GM10248 (cell line): ENCODE measurements at places on chromosomes 6 and 20.

- no peak for DNase-seq
Observed at GRCh38 chr6:2777249-2777648, 12.1 kb downstream of the WRNIP1 start.

DNA sequence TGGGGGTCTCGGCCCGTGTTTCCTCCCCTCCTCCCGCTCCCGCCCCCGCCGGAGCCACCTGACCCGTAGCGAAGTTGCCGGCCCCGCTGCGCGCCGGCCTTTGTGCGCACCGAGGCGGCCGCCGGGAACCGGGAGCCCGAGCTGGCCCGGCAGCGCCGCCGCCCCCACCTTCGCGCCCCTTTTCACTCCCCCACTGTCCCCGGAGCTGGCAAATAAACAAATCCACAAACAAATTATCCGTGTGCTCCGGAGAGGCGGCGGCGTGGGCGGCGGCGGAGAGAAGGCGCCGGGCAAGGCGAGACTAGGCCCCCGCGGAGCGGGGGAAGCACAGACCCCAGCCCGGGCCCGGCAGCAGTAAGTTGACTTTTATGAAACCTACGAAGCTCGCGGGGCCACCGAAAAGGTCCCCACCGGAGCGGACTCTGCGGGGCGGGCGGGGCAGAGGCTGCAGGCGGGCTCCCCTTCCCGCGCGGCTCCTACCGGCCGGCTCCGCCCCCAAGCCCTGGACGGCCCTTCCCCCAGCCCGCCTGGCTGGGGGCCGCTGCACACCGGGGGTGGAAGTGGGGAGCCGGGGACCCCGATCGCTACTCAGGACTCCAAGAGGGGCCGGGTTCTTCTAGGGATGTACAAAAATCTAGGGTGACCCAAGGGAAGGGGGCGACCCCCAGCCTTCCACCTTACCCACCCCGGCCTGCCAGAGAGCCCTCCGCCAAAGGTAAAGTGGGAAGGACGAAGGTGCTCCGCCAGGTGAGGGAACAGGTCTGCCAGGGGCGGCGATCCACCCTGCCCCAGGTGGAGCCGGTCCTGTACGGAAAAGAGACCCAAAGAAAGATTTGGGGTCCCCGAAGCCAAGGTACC is 40.7 kb downstream of the YTHDF1 start:
- DNase-seq: no peak

DNA sequence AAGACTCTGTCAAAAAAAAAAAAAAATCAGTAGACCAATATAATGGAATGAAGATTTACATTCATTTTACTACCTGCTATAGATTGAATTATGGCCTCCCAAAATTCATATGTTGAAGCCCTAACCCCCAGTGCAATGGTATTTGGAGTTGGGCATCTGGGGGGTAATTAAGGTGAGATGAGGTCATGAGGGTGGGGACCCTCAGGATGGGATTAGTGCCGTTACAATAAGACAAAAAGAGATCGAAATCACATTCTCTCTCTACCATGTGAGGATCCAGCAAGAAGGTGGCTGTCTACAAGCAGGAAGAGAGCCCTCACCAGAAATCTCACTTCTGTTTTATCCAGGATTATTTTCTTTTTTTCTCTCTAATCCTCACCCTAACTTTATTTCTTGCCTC is 100.6 kb upstream of the LOC128125822 start:
- no peak for DNase-seq

DNA sequence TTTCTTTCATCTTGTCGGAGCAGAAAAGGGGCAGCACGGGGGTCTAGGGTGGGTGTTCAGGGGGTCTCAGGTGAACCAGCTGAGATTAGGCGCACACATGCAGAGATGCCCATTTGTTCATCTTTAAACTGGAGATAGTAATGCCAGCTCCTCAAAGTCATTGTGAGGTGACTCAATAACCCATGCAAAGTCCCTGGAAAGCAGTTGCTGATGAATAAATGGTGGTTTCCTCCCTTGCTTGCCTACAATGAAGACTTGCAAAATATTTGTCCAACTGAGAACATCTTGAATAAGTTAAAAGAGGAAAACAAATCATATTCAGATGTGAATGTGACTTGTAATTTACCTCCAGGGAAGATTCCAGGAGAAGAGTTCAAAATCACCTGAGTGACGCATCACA is 206.9 kb downstream of the LY86 start:
- DNase-seq: no peak

DNA sequence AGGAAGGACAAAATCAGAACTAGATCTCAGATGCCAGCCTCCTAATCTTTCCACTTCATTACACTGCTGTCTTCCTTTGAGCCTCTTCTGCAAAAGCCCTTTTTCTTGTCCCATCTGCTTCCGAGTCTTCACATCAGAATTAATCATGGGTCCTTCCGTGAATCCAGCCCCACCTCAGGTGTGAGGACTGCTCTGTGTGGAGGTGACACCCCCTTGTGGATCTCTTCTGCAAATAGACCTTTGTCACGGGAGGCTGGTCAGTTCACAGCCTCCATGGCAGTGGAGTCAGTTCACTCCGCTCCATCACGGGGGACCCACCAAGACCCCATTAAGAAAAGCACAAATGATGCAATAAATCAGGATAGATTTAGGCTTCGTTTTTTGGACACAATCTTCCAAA is 171.1 kb downstream of the ADAT2 start:
- peak; percentile 24 for DNase-seq

- DNase-seq: peak; percentile 70
Observed at GRCh38 chr20:47205577-47206123, 150.8 kb downstream of the ZMYND8 start.

GRCh38 chr20:23349338-23350195 is 1.0 kb upstream of the NXT1 start:
- peak; percentile 76 for DNase-seq

GRCh38 chr6:76861403-76861802 is 601.9 kb downstream of the HTR1B start:
- DNase-seq: no peak

DNA sequence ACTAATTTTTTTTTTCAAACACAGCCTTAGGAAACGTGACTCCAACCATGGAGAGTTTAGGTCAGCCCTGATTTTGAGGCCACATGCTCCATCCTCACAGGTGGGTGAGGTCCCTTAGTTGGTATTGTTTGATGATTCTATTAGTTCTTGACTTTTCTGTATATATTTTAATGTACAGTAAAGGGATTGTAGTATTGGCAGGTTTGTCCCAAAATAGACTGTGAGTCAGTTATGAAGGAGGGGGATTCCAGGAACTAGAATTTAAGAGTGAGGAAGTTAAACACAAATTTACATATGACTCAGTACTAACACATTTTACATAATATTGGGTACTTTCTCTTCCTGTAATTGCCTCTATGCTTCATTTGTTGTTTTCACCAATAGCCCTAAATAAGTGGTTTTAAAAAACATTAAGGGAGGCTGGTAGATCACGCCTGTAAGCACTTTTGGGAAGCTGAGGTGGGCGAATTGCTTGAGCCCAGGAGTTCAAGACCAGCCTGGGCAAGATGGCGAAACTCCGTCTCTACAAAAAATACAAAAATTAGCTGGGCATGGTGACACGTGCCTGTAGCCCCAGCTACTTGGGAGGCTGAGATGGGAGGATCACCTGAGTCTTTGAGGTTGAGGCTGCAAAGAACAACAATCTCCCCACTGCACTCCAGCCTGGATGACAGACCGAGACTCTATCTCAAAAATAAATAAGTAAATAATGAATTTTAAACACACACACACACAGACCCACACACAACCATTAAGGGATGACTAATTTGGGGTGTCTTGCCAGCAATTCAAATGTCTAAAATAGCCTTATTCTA is 81.8 kb downstream of the SGK1 start:
- peak; percentile 70 for DNase-seq

DNA sequence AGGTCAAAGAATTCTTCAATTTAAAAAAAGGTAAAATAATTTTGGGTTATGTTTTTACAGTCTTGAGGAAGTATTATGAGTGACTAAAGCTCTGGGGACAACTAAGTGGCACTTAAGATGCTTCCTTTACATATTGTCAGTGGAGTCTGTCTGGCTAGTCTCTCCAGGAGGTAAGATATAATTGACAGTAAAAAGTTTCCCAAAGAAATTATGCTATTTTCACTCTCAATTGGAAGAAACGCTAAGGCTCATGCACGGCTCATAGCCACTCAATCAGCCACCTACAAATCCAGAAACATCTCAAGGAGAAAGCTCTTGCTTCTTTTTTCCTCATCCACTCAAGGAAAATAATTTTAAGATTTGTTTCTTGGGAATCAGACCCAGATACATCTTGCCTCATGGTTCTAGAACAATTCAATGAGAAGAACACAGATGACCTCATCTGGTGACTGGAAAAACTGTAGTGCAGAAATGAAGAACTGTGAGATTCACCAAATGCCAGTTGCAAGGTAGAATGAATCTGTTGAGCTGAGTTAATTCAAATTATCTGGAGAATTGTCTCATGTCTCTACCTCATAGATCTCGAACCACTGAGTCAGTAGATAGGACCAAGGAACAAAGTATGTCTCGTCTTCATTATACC is 252.9 kb downstream of the TPBG start:
- no peak for DNase-seq

GRCh38 chr6:27873021-27873940 is 38.9 kb downstream of the OR2B2 start:
- DNase-seq: peak; percentile 44

DNA sequence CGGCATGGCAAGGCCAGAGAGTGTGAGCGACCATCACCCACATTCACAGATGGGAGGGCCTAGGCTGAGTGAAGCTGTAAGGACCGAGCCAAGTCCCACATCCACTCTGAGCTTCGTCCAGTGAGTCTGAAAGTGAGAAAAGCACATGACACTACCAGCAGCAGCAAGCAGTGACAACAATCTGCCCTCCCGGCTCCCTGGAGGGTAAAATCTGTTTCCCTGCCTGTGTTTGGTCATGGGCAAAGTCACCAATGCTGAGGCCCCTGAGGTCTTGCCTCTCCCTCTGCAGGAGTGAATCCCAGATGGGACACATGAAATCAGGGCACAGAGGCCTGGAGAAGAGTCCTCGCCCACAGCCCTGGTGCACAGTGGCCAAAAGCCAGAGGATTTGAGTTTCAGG is 6.4 kb upstream of the CST7 start:
- DNase-seq: no peak

- peak; percentile 35 for DNase-seq
Observed at GRCh38 chr6:16414205-16414604, 175.8 kb downstream of the GMPR start.

- peak; percentile 46 for DNase-seq
Observed at GRCh38 chr6:21263531-21264287, 329.8 kb upstream of the SOX4 start.

GRCh38 chr20:22403022-22403631 is 181.2 kb downstream of the FOXA2 start:
- no peak for DNase-seq

- no peak for DNase-seq
Observed at GRCh38 chr6:14075095-14075503, 42.5 kb upstream of the CD83 start.

DNA sequence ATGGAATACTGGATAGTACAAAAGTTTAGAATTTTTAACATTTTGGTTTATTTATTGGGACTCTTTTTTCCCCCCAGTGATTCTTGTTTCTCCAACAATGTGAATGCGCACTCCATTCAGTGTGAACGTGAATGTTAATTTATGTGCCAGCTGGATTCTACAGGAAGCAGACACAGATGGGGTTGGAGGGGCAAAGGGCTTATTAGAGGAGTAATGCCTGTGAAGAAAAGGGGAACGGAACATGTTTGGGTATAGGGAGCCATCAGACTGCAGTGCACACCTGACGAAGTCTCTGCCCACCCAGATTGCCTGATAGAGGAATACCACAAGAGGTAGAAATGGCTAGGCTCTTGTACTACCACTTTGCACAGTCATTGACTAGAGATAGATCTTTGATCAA is 48.2 kb downstream of the PTPRA start:
- no peak for DNase-seq

- DNase-seq: peak; percentile 43
Observed at GRCh38 chr6:30857549-30857948, 26.8 kb upstream of the DDR1 start.

DNA sequence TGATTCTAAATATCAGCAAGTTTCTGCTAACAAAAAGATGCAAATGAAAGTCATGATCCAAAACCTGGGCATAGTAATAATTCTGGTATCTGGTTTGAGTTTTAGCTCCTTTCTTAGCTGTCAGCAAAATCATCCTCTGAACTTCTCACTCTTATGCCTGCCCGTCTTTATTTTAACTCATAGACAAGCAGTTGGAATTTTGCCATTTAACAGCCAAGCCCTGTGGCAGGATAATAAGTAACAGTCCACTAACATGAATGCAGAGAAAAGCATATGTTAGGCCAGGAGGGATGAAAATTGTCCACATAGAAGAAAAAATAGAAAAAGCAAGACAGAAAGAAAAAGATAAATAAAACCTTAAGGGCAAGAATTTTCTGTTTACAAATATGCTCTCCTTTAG is 170.0 kb upstream of the LAMA2 start:
- DNase-seq: no peak

GRCh38 chr20:62301111-62301668 is 1.6 kb upstream of the ADRM1 start:
- no peak for DNase-seq

DNA sequence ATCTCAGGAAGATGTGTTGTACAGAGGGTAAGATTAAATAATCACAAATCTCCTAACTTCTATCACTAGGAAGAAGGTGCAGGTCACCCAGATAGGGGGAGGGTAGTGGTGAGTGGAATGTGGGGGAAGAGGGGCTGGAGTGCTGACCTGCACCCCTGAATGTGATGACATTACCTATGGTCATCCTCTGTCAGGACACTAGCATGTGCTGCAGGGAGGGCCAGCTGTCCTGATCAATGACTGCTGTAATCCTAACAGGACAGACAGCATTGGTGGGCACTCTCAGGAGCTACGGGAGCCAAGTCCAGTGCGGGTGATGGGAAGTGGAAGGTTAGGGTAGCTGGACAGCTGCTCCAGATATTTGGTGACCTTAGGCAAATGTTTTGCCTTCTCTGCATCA is 45.2 kb upstream of the CST5 start:
- no peak for DNase-seq

- DNase-seq: no peak
Observed at GRCh38 chr6:33170176-33171015, 21.9 kb downstream of the COL11A2 start.

DNA sequence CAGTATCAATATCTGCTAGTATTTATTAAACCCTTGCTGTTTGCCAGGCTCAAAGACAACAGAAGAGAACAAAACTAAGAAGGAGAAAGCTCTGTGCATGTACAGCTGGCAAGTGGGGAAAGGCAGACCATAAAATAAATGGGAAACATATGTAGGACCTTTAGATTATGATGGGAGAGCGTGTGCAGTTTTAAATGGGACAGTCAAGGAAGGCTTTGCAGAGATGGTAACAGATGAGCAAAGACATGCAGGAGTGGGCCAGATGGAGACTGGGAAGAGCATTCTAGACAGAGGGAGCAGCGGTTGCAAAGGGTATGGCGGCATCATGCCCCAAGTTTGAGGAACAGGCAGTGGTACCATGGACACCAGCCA is 260.0 kb downstream of the NRN1 start:
- DNase-seq: no peak
